GM12865 (cell line): ENCODE measurements at places on chromosomes 13 and 19.

DNA sequence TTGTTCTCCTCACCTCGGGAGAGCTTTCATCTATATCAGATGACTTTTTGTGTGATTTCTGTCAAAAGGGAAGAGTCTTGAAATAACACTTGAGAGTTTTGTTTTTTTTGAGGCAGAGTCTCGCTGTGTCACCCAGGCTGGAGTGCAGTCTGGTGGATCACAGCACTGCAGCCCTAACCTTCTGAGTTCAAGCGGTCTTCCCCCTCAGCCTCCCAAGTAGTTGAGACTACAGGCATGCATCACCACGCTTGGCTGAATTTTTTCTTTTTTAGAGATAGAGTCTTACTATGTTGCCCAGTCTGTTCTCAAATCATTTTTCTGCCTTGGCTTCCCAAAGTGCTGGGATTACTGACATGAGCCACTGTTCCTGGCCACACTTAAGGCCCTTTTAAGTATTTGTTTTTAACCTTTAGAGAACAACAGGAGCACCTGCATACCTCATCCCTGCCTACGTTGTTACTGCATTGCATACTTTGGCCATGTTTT is 11.4 kb downstream of the NDFIP2 start:
- no peak for DNase-seq

DNA sequence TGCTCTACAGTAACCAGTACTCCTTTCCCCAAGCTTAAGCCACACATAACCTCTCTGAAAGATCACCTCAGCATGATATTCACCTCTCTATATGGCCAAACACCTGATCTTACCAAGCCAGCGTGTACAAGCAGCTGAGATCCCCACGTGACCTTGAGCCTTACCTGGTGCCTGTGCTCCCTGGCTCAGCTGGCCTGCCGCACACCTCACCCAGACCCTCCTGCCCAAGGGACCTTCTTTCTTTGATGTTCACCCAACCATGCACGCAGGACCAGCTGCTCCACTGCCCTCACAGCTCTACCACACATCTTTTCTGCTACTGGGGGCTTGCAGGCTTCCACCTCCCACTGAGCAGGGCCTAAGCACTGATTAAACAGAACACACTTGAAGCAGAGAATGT is 9.0 kb downstream of the DHRS12 start:
- DNase-seq: no peak

- DNase-seq: no peak
Measured at GRCh38 chr19:14112809-14113385, 4.7 kb downstream of the PRKACA start.

GRCh38 chr13:77239312-77239711 is 87.6 kb downstream of the MYCBP2 start:
- DNase-seq: no peak

GRCh38 chr13:62704875-62705274 is 1289.2 kb upstream of the PCDH20 start:
- no peak for DNase-seq

GRCh38 chr13:29721766-29722165 is 126.3 kb upstream of the SLC7A1 start:
- no peak for DNase-seq

GRCh38 chr19:2231621-2232221 is 4.4 kb downstream of the PLEKHJ1 start:
- peak; percentile 37 for DNase-seq

- DNase-seq: peak; percentile 78
Measured at GRCh38 chr19:55304279-55304978, 20.6 kb downstream of the BRSK1 start.

DNA sequence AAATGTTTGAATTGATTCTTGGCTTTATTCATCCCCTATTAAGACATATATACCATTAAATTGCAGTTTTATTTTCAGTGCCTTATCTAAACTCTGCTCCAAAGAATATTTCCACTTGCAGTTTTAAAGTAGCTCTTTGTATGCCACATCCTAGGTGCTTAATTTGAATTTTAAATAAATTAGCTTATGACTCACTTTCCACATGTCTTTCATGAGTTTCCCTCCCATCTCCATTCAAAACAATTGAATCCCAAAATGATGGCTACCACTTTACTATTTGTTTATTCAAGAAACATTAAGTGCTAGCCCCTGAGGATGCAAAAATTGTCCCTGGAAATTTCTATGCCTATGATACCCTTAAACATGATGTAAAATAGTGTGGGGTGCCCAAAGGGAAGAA is 19.5 kb downstream of the PCDH20 start:
- DNase-seq: no peak

GRCh38 chr19:5684694-5685430 is 4.0 kb downstream of the HSD11B1L start:
- no peak for DNase-seq

GRCh38 chr19:45524575-45525129 is 17.4 kb downstream of the VASP start:
- no peak for DNase-seq

GRCh38 chr13:110936519-110936918 is 21.6 kb upstream of the ANKRD10 start:
- DNase-seq: no peak

GRCh38 chr19:28485292-28485691 is 727.7 kb downstream of the UQCRFS1 start:
- DNase-seq: no peak

GRCh38 chr19:28067882-28068281 is 1145.1 kb downstream of the UQCRFS1 start:
- DNase-seq: peak; percentile 92

GRCh38 chr13:28558567-28558966 is 63.6 kb upstream of the FLT1 start:
- no peak for DNase-seq

- DNase-seq: no peak
Measured at GRCh38 chr13:29438769-29439168, 156.7 kb downstream of the SLC7A1 start.
